CD4-positive, alpha-beta T cell treated with Interleukin-6 at 100 ng/mL for 8 hours (primary cell): ENCODE measurements at places on chromosomes 7 and 10.

DNA sequence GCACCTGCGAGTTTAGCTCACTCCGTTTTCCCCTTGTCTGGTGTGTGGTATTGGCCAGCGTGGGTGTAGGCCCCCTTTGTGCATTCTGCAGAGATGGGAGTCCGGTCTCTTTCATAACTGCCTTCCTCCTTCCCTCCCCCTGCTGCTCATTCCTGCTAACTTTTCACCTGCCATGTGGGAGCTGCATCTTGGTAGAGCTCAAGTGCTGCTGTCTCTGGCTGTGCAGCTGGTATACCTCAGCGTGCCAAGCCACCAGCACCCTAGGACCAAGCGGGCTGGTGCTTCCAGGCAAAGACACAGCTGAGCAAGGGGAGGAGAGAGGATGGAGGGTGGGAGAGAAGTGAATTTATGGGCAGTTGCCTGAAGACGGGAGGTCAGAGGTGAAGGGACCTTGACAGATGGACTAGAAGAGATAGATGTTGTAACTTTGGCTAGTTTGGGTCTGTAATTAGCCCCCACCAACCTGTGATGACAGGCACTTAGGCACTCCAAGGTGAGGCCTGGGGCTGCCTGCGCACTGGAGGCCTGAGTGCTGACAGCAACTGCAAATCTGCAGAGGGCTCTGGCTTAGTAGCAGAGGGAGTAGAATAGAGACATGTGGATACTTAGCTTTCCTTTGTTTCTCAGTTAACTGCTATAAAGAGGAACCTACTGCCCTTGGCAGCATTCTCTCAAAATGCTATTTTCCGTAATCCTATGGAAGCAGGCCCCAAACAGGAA, 148.8 kb upstream of the AGK start:
- no peak for DNase-seq

GRCh38 chr7:30206491-30206890, 71.7 kb downstream of the MTURN start:
- DNase-seq = no peak

GRCh38 chr7:97857544-97857943, 14.7 kb downstream of the ASNS start:
- DNase-seq = no peak

- no peak for DNase-seq
These were observed 96.0 kb downstream of the GSAP start for GRCh38 chr7:77320137-77320536.

DNA sequence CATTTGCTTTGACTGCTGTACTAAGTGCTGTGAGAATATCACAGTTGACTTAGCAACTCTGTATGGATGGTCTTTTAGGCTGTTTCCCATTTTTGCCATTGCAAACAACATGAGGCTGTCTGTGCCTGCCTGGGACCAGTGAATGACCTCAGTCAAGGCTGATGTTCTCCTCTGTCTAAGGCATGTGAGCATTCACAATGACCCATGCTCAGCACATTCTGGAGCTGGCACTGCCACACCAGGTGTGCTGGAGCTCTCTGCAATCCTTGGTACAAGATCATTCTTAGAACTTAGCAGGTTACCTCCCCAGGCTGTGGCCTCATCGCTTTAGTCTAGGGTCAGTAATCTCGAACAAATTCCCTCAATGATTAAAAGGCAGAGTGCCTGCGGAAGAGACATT, 61.9 kb downstream of the SH3PXD2A start:
- DNase-seq = no peak

GRCh38 chr7:42745357-42746059, 166.4 kb downstream of the C7orf25 start:
- no peak for DNase-seq

DNA sequence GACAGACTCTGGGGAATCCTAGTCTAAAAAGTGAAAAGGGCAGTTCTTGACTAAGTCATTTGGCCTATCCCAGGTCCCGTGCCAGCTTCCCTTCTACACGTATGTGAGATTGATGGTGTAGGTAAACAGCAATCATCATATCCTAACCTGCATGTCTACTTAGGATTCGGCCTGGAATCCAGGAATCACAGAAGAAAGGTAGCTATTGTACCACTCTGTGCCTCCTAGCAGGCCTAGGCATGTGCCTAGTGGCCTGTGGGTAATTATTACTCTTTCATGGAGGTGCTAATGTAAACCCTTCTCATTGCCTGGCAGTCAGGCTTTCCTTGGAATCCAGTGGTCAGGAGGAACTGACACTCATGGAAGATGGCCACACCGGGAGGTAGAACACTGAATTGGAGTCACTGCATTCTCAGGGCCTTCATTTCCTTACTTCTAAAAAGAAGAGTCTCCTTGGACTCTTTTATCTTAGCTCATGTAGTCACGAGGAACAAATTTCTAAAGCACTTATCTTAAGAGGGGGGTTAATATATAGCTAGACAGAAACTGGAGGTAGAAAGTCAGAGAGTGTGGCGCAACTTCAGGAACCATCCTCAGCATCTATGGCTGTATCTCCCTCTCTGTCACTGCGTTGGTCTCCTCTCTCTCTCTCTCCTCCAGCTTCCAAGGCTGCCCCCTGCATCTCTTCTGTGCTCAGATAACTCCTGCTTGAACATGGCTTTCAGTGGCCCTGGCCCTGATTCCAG, 122.5 kb downstream of the C1GALT1 start:
- no peak for DNase-seq
